ENCODE measurements at places on chromosomes 3 and 15.

DNA sequence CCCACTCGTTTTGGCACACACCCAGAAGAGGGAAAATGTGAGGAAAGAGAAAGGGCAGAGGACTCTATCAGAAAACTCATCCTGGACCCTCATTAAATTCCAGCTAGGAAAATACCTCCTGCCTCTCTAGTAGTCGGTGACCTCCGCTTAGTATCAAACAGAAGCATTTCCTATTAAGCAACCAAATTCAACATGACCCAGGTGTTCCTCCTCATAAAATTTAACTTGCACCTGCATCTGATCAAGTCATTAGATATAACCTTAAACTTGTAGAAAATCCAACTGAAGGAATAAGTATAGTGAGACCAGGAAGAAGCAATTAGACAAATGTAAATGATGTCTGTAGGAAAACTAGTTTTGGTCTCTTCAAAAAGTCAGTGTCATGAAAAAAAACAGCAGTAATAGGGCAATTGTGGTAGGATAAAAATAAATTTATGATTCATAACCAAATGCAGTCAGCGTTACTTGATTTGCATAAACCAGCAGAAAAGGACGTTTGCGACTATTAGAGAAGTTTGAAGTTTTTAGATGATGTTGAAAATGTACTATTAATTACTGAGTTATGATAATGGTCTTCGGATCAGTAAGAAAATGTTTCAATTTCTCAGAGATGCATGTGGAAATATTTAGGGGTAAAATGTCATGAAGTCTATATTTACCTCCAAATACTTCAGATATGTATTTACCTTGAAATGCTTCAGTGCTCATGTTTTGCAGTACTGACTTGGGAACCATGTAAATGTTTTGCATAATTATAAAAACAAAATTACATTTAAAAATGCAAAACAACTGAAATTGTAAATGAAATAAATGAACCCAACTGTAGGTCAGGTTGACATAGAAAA, 44.6 kb downstream of the LDHAL6B start:
- DNase-seq: no peak

DNA sequence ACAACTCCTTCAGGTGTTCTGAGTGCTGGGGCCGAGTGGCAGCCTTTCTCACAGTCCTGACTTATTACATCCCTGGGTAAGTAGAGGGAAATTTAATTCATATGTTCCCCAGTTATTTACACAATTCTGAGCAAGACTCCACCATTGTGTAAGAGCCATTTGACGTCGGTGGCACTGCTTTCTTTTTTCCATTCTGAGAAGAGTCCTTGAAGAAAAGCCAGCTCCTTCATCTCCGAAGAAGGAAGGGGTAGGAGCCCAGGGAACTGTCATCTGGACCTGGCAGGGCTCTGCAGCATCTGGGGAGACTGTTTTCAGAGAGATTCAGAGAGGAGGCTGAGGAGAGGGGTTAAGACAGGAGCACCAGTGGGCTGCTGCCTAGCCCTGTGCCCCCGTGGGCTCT, 22.6 kb upstream of the MASP1 start:
- DNase-seq: no peak

GRCh38 chr3:197339841-197340520, 41.6 kb upstream of the DLG1 start:
- DNase-seq: no peak

DNA sequence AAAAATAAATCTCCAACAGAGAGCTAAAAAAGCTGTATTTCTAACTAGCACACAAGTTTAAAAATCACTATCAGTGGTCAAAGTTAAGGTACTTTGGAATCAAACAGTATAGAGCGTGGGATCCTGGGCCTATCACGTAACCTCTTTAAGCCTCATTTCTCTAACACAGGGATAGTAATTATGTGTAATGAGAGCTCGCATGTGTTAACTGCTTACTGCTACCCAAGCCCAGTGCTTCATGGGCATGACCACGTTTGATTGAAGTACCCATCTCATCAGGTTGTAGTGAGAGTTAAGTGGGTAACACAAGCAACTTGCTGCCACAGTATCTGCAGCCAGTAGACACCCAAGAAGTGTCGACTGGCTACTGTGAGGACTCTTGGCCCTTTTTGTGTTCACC, 28.2 kb upstream of the NOX5 start:
- DNase-seq: no peak

DNA sequence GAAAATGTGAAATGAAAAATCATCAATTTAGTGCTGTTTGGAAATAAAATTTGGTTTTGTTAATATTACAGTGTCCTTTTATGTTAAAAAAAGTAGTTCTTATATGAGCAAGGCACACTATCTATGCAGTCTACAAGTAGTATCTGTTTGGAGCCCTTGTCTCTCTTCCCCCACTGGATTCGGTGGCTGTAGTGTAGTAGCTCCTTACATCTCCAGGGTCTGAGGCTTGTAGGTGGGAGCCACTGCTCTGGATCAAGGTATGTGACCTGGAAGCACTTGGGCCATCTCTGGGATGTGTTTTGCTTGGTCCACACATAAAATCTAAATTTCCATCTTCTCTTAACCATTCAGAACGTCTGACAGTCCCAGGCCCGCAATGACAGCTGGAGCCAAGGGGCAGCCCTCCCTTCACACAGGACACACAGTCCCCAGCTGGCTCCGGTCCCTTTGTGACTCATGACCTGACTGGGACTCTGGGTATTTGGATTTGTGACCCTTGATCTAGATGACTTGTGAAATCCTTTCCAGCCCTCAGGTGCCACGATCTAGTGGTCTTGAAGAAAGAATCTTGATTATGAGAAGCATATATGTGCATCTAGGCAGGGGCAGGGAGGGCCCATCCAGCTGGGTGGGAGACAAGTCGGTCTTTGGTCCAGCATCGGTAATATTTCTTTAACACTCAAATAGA, 80.0 kb downstream of the USP13 start:
- no peak for DNase-seq

GRCh38 chr3:134350861-134351311, 23.4 kb downstream of the AMOTL2 start:
- DNase-seq: no peak

GRCh38 chr3:103624271-103624670, 1189.5 kb downstream of the ZPLD1 start:
- no peak for DNase-seq

- DNase-seq: peak; percentile 71
These were observed 23.5 kb upstream of the TSC22D2 start for GRCh38 chr3:150384296-150385212.

DNA sequence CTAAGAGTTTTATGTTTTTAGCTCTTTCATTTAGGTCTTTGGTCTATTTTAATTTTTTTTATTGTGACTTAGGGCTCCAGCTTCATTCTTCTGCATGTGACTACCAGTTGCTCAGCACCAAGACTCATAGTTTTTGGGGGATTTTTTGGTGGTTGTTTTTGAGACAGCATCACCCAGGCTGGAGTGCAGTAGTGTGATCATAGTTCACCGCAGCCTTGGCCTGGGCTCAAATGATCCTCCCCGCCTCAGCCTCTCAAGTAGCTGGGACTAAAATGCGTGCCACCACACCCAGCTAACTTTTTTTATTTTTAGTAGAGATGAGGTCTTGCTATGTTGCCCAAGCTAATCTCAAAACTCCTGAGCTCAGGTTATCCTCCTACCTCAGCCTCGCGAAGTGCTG, 19.4 kb downstream of the CDV3 start:
- DNase-seq: no peak

GRCh38 chr3:123553536-123553935, 31.3 kb downstream of the HACD2 start:
- DNase-seq: no peak

DNA sequence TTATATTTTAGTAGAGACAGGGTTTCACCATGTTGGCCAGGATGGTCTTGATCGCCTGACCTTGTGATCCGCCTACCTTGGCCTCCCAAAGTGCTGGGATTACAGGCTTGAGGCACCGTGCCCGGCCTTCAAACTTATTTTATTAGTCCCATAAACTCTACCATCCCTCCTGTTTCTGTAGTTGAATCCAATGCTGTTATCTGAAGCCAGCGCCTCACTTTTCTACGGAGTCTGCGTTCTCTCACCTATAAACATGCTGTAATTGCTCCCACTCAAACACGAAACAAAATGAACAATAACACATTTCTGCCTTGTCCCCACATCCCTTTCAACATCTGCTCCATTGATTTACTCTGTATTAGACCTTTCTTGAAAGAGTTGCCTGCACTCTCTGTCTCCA, 222.3 kb upstream of the LRRFIP2 start:
- no peak for DNase-seq

DNA sequence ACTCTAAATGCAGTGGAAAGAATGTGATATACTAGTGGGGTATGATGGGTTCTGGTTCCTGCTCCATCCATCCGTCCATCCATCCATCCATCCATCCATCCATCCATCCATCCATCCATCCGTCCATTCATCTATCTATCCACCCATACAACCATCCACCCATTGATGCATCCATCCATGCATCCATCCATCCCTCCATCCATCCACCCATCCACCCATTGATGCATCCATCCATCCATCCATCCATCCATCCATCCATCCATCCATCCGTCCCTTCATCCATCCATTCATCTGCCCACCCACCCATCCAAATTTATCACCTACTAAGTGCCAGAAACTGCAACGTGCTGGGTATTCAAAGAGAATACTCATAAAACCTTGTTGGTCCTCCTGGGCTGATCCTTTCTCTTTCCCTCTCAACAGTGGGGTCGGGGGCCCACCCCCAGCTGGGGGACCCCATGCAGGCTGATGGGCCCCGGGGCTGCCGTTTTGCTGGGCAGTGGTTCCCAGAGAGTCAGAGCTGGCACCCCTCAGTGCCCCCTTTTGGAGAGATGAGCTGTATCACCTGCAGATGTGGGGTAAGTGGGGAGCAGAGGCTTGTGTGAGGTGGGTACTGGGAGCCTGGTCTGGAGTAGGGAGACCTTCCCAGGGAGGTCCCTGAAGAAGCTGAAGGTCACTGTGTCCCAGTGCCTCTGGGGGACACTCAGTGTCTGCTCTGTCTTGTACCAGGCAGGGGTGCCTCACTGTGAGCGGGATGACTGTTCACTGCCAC, 8.5 kb downstream of the CHRD start:
- no peak for DNase-seq

GRCh38 chr3:139585820-139586219, 46.3 kb upstream of the RBP1 start:
- DNase-seq: no peak

GRCh38 chr15:45180201-45180600, 7.6 kb downstream of the SHF start:
- DNase-seq: no peak

- DNase-seq: no peak
These were observed 23.9 kb downstream of the AKAP13 start for GRCh38 chr15:85404176-85404917.

- no peak for DNase-seq
These were observed 97.1 kb downstream of the TMEM212 start for GRCh38 chr3:171940151-171940649.

GRCh38 chr3:178060407-178060806, 475.8 kb upstream of the KCNMB2 start:
- DNase-seq: no peak

GRCh38 chr3:16089521-16089920, 85.0 kb upstream of the GALNT15 start:
- DNase-seq: no peak

DNA sequence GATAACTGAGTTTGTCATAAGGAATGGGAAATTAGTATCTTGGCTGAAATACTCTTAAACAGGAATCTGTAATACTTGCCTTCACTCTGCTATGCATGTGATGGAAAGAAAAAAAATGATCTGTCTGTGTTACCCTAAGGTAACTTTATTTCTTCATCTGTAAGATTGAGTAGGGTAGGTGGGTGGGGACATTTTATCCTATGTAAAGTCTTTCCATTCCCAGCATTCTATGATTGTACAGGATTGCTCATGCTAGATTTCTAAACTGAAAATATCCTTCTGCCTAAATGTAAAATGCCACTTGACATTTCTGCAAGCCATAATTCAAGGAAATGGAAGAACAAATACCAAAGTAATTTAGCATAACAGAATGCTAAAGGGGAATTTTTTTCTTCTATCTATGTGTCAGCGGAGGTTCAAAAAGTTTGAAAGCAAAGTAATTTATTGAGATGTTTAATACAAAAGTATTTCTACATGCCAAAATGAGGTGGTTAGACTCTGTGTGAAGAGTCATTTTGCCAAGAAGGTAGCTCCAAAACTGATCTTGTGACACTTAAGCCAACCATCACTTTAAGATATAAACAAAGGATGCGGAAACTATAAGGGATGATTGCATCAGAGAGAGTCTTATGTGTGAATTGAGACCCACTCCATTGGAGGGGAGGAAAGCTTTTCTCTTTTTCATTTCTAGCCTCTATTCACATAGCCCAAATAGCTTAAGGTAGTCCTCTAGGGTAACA, 46.6 kb upstream of the SERPINI2 start:
- DNase-seq: no peak

DNA sequence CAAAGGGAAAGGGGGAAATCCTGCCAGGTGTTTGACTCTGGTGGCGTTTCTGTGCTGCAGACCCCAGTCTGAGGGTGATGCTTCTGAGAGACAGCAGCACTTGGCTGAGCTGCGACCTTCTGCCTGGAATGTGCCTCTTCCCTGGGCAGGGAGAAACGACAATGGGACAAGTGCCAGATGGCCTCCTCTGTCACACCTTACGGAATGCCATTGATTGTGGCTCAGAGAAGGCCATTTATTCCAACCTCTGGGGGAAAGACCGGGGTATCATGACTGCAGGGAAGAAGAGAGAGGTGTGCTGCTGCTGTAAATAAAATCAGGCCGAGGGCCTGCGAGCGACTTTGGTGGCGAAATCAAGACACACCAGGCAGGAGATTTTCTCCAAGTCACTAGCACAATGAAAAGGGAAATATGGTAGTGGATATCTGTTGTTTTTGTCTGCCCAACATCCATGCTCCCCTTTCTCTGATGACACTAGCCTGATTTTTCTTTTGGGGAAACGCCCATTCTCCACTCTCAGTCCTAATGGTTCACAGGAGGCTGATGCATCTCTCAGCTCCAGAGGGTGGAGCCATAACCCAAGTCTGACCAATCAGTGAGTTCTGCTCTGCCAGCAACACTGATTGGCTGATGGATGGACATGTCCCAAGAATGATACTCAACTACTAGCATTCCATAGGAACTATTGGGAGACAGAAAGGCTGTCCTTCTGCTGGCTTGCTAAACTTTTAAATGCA, 336.1 kb downstream of the FOXP1 start:
- no peak for DNase-seq

DNA sequence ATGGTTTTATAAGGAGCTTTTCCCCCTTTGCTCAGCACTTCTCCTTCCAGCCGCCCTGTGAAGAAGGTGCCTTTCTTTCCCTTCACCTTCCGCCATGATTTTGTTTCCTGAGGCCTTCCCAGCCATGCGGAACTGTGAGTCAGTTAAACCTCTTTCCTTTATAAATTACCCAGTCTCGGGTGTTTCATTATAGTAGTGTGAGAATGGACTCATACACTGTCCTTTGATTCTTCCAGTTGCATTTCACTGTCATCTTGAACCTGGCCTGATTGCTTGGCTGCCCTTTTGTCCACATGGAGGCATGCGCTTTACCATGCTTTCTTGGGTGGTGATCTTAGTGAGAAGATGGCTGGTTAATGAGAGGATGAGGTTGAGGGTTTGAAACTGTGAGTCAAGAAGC, 23.2 kb downstream of the USP13 start:
- no peak for DNase-seq

DNA sequence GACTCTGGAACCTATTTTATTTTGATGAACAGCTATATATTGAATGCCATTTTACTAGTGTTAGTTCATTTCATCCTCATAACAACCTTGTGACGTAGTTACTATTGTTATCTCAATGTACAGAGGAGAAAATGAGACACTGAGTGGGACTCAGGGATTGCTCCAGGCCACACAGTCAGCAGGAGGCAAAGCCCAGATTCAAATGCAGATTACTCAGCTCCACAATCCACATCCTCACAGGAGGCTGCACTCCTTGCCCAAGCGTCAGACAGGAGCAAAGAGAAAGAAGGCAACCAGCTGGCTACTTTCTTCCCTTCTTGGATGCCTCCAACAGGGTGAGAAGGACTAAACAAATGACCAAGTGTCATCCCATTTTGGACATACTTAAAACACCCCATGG, 92.0 kb upstream of the CCDC54 start:
- DNase-seq: no peak
